CD4-positive, alpha-beta T cell (primary cell): ENCODE measurements at places on chromosomes 13 and 19. TPM values are rescaled to one million over a fixed set of nuclear protein-coding genes. Genes with fewer than 3 reads are reported as not detected.

DPF1 gene
- not detected for total RNA-seq

FGF22 gene
- total RNA-seq: 0.42 TPM

DIRAS1 gene
- not detected for total RNA-seq

PINLYP gene
- not detected for total RNA-seq

- peak; percentile 51 for DNase-seq
- peaks cover 6% of the 10 kb centered on the region for H3K4me1 ChIP-seq
- no peak overlapping the region for H3K27ac ChIP-seq
- H3K4me3 ChIP-seq: no peak overlapping the region
Measured at GRCh38 chr13:67224148-67224846, 5.8 kb downstream of the PCDH9 start.

GRCh38 chr13:66915596-66916185 is 314.4 kb downstream of the PCDH9 start:
- no peaks in the 10 kb centered on the region for H3K4me1 ChIP-seq
- no peak overlapping the region for H3K27ac ChIP-seq
- H3K27me3 ChIP-seq: no peaks in the 10 kb centered on the region
- H3K4me3 ChIP-seq: no peak overlapping the region
- no peaks in the 10 kb centered on the region for H3K36me3 ChIP-seq

DNA sequence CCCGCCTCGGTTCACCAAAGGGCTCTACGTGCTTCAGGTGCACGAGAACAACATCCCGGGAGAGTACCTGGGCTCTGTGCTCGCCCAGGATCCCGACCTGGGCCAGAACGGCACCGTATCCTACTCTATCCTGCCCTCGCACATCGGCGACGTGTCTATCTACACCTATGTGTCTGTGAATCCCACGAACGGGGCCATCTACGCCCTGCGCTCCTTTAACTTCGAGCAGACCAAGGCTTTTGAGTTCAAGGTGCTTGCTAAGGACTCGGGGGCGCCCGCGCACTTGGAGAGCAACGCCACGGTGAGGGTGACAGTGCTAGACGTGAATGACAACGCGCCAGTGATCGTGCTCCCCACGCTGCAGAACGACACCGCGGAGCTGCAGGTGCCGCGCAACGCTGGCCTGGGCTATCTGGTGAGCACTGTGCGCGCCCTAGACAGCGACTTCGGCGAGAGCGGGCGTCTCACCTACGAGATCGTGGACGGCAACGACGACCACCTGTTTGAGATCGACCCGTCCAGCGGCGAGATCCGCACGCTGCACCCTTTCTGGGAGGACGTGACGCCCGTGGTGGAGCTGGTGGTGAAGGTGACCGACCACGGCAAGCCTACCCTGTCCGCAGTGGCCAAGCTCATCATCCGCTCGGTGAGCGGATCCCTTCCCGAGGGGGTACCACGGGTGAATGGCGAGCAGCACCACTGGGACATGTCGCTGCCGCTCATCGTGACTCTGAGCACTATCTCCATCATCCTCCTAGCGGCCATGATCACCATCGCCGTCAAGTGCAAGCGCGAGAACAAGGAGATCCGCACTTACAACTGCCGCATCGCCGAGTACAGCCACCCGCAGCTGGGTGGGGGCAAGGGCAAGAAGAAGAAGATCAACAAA is 2.6 kb downstream of the PCDH17 start:
- peaks cover 48% of the 10 kb centered on the region for H3K27me3 ChIP-seq
- no peaks in the 10 kb centered on the region for H3K36me3 ChIP-seq
- H3K4me1 ChIP-seq: peaks cover 46% of the 10 kb centered on the region
- H3K4me3 ChIP-seq: no peak overlapping the region

- no peaks in the 10 kb centered on the region for H3K36me3 ChIP-seq
- DNase-seq: no peak
Measured at GRCh38 chr13:110239280-110240125, 67.5 kb downstream of the COL4A1 start.

- no peak overlapping the region for H3K27ac ChIP-seq
- no peaks in the 10 kb centered on the region for H3K27me3 ChIP-seq
- H3K36me3 ChIP-seq: no peaks in the 10 kb centered on the region
- H3K4me1 ChIP-seq: no peaks in the 10 kb centered on the region
Measured at GRCh38 chr19:6312018-6312417, 21.4 kb downstream of the ACER1 start.

- H3K36me3 ChIP-seq: no peaks in the 10 kb centered on the region
- no peaks in the 10 kb centered on the region for H3K27me3 ChIP-seq
- no peak for DNase-seq
- H3K4me3 ChIP-seq: no peak overlapping the region
- peaks cover 48% of the 10 kb centered on the region for H3K4me1 ChIP-seq
Measured at GRCh38 chr19:2627319-2627829, 75.1 kb downstream of the GNG7 start.
